Renal pelvis (tissue), 12 donors: ENCODE measurements at places on chromosomes 12 and 14.

- peak; percentile 57 for DNase-seq
Observed at GRCh38 chr12:2682296-2683251, 112.2 kb upstream of the FKBP4 start.

GRCh38 chr14:86858031-86858430 lies 1135.0 kb downstream of the GALC start:
- DNase-seq: peak; percentile 51

DNA sequence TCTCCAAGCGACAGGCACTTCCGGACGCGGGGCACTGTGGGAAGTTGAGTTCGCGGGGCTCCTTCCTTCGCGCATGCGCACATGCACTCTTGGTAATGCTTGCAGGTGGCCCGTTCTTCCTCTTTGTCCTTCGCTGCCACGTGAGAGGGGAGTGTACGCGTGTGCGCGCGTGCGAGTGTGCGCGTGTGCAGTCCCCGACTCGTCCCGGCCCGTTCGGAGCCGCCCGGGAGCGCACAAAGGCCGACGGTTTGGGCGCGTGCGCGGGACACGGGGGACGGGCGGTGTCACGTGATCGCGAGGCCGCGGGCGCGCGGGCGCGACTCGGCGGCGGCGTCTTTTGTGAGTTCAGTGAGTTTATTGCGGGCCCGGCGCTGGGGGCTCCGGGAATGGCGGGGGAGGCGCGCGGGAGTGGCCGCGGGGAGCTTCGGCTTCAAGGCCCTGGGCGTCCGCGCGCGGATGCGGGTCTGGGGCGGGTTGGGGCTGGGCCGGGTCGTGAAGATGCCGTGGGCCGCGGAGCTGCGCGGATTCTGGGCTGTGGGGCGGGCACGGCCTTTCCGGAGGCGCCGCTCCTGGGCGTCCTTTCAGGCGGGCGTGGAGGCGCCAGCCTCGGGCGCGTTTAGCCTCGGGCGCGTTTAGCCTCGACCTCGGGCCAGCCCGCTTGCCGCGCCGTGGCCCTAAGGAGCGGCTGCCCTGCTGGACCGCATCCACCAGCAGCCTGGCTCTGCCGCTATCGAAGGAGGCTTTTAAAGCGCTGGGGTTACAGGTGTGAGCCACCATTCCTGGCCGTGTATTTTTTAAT lies at the start of gene ZNF84:
ZNF84 (plus strand) TSS at position 303 of the 799 bp plus-strand sequence. CDS start 3,959 bp downstream, outside the sequence.
- peak; percentile 98 for DNase-seq

DNA sequence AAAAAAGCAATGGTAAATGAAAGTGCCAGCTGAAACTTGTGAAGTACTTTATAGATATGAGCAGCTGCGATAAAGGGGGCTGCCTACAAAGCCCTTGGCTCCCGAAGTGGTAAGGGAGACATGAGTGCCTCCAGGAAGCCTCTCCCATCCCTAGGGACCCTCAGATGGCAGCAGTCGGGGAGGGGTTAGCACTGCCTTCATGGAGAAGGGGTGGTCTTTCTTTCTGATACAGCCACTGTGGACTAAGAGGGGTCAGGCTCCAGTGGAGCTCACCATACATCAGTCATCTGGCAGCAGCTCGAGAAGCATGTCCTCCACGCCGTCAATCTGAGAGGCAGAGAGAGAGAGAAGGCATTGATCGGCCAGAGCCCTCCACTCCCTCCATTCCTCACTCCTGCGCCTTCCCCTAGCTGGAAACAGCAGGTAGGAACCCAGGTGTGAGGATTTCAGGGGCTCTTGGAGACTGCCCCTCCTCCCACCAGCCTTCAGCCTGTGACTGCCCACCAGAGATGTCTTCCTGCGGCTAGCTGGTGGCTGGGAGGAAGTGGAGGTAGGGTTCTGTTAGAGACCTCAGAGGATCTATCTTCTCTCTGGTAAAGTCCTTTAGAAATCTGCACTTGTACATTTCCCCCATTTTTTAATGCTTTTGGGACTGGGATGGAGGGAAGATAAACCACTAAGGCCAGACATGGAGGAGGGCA lies 2.3 kb downstream of the TCL1A start:
- no peak for DNase-seq

- DNase-seq: no peak
Observed at GRCh38 chr12:55713721-55714120, 2.1 kb upstream of the BLOC1S1 start.

DNA sequence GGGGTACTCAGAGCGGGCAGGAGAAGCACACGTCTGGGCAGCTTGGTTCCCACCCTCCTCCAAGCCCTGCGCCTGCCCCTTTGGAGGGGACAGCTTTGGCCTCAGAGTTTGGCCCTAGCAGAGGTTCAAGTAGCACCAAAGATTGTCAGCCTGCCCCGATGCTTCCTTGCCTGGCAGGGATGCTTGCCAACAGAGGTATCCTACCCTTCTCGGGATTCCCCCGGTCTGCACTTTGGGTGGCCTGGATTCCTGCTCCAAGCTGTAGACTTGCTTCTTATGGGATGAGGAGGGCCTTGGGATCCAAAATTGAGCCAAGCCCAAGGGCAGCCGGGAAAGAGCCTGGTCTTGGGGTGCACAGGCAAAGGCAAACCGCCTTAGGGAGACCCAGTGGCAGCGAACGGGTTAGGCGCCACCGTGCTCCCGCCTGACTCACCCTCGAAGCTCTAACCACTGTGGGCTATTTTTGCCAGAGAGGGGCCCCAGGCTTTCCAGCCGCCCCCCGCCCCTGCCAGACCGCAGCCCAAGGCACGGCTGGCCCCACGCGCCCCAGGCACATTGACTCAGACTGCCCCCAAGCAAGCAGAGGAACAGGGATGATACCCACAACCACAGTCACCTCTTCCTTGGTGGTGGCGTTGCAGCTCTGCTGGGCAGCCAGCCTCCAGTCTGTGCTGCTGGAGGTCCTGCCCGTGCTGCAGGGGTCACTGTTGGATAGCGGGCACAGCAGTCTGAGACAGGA lies 847 bp upstream of the WNT10B start:
- no peak for DNase-seq

- peak; percentile 43 for DNase-seq
Observed at GRCh38 chr14:88516861-88517357, 37.9 kb downstream of the PTPN21 start.

DNA sequence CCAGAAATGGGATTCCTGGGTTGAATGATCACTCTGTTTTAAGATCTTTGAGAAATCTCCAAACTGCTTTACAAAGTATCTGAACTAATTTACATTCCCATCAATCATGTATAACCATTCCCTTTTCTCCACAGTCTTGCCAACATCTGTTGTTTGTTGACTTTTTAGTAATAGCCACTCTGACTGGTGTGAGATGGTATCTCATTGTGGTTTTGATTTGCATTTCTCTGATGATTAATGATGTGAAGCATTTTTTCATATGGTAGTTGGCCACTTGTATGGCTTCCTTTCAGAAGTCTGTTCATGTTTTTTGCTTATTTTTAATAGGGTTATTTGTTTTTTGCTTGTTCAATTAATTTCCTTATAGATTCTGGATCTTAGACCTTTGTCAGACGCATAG lies 211.8 kb upstream of the AVPR1A start:
- no peak for DNase-seq

DNA sequence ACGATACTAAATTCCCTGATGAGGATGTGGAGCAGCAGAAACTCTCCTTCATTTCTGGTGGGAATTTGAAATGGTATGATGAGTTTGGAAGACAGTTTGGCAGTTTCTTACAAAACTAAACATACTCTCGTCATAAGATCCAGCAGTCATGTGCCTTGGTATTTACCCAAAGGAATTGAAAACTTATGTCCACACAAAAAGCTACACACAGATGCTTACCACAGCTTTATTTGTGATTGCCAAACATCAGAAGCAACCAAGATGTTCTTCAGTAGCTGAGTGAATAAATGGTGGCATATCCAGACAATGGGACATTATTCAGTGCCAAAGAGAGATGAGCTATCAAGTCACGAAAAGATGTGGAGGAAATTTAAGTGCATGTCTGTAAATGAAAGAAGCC lies 10.7 kb upstream of the APOLD1 start:
- DNase-seq: no peak

- DNase-seq: no peak
Observed at GRCh38 chr12:24820872-24821271, 128.0 kb downstream of the BCAT1 start.

DNA sequence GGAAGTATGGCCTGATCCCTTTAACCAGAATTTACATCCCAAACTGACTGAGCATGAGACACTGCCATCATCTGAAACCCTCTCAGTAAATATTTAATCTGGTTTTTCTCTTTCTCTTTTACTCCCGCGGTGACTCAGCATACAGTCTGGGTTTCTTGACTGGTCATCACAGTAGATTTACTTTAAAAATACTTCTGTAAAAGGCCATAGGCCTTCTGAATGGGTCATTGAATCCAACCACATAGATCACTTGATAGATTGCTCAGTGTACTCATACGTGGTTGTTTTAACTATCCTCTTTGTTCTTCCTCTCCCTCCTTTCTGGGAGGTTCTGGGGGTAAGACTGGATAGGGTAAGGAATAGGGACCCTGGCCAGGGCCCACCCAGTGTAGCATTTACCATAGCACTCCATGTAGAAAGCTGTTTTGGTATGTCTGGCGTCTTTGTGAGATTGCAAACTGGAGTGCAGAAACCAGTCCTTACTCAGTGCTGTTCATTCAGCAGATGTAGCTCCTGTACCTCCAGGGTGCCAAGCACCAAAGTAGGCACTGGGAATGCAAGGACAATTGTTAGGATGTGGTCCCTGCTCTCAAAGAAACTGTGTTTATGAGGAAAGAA lies 165.7 kb downstream of the SRGAP1 start:
- DNase-seq: no peak

GRCh38 chr12:23057571-23057970 lies 432.6 kb downstream of the ETNK1 start:
- DNase-seq: no peak

GRCh38 chr12:77814386-77814785 lies 16.3 kb upstream of the NAV3 start:
- DNase-seq: no peak

GRCh38 chr12:4116251-4117111 lies 157.1 kb upstream of the CCND2 start:
- DNase-seq: no peak

DNA sequence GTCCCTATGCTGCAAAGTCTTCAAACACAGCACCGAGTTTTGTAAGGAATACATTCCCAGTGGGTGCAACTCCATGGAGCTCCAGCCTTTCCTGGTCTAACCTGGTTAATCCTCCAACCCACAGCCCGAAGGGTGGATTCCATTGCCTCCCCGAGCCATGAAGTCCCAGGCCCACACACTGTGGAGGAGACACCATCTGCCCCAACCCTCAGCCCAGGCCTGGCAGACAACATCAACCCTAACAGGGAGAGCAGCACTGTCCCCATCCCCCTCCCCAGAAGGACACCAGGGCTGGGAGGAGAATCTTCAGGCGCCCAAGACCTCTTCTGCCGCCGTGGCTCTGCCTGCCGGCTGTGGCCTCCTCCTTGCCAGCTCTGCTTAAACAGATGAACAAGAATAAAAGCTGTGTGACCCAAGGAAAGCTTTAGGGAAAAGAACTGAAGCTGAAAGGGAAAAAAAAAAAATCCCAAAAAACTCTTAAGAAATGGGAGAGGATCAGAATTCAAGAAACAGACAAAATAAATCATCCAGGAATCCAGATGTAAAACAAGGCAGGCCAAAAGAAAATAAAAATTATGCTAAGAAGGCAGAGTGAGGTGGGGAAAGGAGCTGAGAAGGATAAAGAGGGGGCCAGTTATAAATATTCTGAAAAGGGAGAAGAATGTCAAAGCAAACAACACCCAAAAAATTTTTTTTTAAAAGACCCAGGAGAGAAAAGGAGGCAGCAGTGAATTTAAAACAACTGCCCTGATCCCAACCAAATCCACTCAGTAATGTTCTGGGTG lies 16.0 kb upstream of the ZFP36L1 start:
- no peak for DNase-seq

GRCh38 chr12:53952335-53952694 lies 2.4 kb upstream of the HOXC12 start:
- DNase-seq: no peak

GRCh38 chr12:125137766-125138344 lies 72.6 kb downstream of the AACS start:
- no peak for DNase-seq

- no peak for DNase-seq
Observed at GRCh38 chr14:55662752-55663151, 82.7 kb downstream of the KTN1 start.

DNA sequence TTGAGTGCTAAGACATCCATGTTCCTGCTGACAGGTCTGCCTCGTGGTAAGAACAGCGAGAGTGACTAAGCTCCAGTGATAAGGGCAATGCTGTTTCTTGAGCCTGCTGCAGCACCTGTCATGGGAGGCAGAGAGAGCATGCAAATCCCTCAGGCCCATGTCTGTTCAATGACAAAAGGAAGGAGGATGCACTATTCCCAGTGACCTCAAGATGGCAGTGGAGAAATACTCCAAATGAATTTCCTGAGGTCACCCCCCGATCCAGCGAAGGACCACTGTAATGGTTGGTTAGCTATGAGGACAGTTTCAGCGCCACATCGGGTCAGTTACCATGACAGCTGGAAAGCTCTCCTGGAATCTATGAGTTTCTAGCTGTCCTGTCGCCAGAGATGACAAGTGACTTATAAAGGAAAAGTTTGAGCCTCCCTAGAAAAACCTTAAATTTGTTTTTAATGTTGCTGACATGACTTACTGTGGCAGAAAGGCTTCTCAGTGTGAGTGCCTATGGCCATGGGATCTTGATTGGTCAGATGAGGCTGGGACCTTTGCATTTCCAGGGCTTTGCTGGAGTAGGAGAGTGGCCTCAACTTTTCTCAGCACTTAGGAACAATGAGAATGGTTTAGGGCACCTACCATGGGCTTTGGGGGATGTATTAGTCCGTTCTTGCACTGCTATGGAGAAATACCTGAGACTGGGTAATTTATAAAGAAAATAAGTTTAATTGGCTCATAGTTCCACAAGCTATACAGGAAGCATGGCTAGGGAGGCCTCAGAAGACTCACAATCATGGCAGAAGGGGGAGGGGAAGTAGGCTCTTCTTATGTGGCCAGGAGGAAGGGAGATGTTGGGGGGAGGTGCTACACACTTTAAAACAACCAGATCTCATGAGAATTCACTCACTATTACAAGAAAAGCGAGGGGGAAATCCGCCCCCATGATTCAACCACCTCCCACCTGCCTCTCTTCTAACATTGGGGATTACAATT lies 88.0 kb upstream of the TMEM260 start:
- peak; percentile 71 for DNase-seq

DNA sequence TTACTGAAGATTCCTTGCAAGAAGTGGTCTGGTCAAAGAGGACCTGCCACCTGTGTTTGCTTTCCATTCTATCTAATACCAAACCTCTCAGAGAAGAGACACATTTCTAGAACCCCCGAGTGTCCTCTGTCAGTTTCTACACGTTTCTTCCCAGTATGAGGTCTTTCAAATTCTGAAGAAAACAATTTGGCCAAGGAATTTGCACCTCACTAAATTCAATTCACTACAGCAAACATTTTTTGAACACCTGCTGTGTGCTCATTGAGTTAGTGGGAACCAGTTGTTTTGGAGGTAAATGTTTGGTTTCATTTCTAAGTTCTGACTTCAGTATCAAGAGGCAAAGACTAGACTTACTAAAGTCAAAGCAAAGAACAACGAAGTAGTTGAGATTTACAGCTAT lies 19.4 kb downstream of the GPR19 start:
- DNase-seq: no peak

GRCh38 chr14:50955373-50956043 lies 11.2 kb upstream of the PYGL start:
- no peak for DNase-seq

GRCh38 chr12:106873983-106874382 lies 81.7 kb upstream of the TMEM263 start:
- DNase-seq: no peak
